ENCODE measurements at places on chromosomes 5 and 9.

DNA sequence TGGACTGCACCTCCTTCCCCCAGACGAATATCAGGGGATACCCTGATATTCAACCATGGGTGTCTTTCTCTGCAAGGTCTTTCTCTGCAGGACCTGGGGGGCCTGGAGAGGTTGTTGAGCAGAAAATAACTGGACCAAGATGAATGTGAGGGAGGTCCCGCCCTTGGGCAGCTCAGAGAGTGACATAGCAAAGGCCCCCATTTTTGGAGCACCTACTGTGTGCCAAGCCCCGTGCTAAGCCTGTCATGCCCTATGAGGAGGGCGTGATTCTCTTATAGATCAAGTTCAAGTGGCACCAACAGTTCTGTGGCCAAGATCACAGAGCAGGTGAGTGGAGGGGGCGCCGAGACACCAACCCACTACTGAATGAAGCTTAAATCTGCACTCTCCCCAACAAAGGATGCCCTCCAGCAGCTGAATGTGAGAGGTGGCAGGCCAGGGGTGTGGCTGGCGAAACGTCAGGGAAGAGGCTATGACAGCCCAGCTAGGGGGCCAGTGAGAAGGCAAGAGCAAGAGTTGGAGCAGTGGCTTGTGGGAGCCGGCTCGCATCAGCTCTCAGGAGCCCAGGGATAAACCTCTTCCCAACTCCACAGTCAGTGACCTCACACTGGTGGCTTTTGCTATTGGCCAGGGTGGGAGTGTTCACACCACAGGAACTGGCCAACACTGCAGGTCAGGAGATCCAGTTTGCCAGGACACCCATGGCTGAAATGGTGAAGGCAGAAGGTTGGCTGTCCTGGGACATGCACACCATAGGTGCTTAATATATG is 5.3 kb downstream of the SARDH start:
- no peak for DNase-seq

GRCh38 chr5:72895758-72896157 is 60.1 kb upstream of the FCHO2 start:
- no peak for DNase-seq

DNA sequence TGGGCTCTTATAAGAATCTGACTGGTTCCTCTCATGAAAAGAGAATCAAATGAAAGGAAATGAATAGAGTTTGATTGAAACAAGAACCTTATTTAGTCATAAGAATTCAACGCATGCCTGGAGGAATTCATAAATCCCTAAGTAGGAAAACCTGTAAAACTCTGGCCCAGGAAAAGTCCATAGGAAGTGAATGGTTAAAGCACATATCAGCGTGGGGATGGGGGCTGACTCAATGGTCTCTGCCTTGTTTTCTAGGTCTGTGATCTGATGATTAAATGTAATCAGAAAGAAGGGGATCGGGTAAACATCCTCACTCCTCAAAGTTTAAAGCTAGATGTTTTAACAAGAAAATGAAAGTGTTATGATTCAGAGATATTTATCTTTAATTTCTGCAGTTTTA is 759.4 kb upstream of the C9orf72 start:
- DNase-seq, result no peak

- no peak for DNase-seq
Observed at GRCh38 chr5:5584751-5585150, 162.3 kb downstream of the ICE1 start.

DNA sequence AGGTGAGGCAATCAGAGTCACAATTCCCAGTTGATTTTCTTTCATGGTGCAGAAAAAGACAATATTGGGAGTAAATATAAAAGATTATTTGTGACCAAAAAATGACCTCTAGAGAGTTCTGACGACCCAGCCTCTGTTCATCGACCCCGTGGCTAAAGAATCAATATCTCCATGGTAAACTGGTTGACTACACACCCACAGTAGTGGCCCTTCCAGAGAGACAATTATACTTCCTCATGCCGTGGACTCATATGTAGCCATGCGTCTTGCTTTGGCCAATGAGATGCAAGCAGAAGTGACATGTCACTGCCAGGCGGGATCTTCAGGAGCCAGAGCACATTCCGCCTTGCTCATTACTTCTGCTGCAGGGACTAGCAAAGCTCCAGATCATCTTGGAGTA is 163.3 kb upstream of the RAD23B start:
- DNase-seq, result no peak

DNA sequence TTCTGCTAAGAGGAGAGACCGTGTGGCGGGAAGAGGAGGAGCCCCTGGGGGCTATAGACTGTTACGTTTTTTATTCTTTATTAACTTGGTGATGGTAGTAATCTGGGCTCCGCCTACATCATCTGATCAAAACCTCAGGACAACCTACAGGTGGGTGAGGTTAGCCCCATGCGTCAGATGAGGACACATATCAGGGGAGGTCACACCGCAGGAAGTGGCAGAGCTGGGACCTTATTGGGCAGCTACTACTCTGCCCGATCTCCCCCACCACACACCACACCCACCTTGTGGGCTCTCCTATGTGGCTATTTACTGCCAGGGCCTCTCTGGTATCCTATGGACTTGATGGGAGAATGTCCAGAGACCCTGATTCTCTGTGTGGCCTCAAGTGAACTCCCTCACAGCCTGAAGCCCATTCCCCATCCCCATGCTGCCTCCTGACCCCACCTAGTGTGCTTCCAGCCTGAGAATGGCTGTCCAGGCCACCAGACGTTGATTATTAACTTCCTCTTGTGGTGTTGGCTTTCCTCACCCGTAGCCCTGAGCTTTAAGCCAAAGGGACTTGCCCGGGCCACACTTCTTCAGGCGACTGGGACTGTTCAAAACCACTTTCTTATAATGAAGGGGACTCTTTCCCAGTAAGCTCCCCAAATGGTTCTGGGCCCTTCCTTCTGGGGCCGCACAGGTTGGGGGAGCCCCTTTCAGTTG is 8.2 kb downstream of the UNC5A start:
- DNase-seq, result no peak

GRCh38 chr5:96476654-96477053 is 43.6 kb upstream of the PCSK1 start:
- no peak for DNase-seq

DNA sequence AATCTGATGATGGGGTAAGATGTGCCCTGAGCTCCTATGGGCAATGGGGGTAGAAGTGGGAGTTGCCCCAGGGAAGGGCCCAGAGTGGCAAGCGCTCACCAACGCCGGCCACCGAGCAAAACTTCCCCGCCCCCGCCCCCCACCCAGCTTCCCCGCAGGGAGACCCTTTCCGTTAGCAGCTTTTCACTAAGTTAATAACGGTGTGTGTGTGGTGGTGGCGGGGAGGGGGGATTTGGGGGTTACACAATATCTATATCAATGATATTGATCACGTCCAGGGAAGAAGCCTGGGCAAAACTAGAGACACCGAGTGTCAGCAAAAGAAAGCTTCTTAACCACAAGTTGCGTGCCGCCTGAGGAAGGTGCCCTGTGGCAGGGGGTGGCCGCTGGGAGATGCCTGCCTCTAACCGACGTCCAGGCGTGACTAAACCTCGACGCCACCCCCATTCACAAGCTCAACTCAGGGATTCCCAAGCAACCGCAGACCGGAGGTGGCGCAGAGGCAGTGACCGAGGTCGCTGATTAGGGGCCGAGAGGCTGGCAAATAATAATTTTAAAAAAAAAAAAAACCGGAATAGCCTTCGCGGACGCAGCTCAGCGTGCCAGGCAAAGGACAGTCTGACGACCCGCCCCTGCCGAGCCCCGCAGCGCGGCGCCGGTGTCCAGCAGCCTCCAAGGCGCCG is 222.6 kb downstream of the MEF2C start:
- DNase-seq, result peak; percentile 77

GRCh38 chr5:135944967-135945560 is 9.7 kb downstream of the LECT2 start:
- no peak for DNase-seq

- no peak for DNase-seq
Observed at GRCh38 chr9:13047827-13048587, 231.5 kb downstream of the MPDZ start.

DNA sequence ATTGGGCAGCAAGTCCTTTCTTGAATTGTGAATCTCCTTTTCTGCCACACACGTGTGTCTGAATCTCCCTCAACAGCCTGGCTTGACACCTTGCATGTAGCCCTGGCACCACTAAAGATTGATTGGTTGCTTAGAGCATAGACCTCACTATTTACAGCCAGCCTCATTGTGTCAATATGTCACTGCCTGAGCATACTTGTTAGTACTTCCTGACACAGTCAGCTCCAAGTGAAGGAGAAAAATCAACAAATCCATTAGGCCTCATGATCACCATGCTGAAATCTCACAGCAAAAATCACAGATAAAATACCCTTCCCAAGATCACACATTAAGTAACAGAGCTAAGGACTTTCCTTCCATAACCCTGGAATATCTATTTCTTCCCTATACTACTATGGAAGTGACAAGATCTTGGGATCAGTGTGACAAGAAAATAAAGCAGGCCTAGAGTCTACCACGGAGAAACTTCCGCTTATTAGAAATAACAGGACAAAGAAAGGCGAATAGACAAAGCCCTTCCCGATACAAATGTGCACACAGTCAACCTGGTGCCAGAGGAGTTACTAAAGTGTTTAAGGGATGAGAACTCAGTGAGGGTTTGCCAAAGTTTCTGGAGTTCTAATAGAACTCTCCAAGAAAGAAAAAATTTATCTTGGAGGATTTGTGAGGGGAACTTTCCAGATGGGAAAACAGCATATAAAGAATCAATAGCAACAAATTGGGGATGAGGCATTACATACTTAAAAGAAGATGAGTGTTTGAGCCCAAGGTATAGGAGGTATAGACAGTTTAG is 5.6 kb upstream of the ARL15 start:
- DNase-seq, result no peak

- DNase-seq, result no peak
Observed at GRCh38 chr5:123626051-123626450, 114.1 kb downstream of the CSNK1G3 start.

- DNase-seq, result no peak
Observed at GRCh38 chr5:90632791-90633190, 74.2 kb downstream of the ADGRV1 start.

GRCh38 chr5:154236536-154237375 is 46.2 kb downstream of the GALNT10 start:
- no peak for DNase-seq

GRCh38 chr5:6989230-6989629 is 276.0 kb downstream of the TENT4A start:
- no peak for DNase-seq

DNA sequence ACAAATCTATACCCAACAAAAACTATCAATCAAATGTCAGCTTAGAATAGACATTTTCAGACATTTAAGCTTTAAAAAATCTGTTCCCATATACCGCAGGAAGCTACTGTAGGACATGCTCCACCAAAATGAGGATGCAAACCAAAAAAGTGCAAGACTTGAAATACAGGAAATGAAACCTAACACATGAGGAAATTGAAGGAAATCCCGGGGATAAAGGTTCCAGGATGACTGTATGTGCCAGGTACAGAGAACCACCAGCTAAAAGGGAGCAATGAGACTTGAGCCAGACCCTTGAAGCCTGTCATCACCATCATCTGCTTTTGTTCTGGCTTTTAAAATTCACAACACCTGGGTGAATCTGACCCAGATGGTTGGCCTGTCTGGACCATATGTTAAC is 21.4 kb downstream of the DIAPH1 start:
- DNase-seq, result no peak

DNA sequence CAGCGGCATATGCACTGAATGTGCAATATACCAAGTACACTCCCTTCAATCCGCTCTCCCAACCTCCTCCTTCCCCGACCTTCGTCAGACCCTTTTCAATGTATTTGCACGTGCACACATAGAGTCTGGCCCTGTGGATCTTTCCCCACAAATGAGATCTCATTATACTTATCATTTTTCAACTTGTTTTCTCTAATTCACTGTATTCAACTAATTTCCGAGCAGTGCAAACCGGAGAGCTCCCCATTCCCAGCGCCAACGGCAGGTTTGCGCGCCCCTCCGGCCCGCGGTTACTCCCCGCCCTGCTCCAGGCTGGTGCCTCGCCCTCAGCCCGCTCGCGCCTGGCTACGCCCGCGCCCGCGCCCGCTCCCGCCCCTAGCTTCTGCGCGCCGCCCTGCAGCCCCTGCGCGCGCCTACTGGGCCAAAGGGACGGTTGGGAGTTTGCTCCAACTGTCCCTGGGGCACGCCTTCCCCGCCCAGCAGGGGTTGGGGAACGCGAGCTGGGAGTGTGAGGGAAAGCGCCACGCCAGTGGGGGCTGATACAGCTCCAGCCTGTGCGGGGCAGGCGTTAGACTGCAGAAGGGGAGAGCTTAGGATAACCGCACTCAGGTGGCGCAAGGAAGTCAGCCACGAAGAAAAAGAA is 3.3 kb upstream of the CDC20B start:
- DNase-seq, result peak; percentile 34

DNA sequence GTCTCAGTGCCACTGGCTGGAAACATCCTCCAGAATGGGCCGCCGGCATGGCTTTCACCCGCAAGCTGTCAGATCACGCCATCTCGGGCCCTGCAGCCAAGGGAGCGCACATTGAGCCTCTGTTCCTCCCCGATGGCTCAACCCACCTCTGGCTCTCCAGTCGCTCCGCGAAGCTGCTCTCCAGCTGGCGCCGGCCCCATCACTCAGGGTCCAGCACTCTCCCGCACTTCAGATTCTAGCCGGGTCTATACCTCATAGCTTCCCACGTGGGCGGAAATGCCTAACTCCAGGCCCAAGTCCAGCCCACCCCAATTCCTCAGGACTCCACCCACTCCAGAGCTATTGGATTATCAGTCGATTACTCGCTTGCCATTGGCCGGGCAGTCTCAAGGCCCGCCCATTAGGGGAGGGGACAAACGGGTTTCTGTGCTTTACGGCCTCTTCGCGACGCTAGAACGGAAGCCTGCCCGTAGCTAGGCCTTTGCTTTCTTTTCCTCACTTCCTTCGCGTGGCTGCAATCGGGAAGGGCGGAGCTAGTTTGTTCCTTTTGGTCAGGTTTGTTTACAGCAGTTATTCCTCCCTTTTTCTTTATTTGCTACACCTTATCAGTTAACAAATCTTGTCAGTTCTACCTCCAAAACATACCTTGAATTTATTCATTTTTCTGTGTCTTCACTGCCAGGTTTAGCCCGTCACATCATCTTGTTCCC is at the start of gene NOL6:
Gene NOL6, minus strand, starts transcription at position 282 of the 710 bp plus-strand sequence. Its CDS starts 82 bp downstream, at position 200.
- DNase-seq, result peak; percentile 96

DNA sequence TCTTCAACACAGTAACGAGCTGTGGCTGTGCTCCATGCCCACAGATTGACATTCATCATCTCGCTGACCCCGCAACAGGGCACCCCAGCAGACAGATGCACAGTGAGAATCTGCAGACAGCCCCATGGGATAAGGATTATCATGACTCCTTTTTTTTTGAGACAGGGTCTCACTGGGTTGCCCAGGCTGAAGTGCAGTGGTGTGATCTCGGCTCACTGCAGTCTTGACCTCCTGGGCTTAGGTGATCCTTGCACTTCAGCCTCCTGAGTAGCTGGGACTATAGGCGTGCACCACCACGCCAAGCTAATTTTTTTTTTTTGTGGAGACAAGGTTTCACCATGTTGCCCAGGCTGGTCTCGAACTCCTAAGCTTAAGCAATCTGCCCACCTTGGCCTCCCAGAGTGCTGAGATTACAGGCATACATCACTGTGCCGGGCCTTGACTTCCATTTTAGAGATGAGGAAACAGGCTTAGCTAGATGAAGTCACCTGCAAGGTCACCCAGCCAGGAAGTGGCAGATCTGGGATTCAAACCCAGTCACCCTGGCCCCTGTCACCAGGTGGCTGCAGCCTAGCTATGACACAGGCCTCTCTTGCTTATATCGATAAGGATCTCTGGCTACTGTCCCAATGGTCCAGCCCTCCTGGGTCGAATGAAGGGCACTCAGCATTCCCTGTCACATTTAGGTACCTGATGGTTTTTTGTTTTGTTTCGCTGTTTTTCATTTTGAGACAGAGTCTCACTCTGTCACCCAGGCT is 5.1 kb downstream of the AIF1L start:
- DNase-seq, result no peak

GRCh38 chr9:85168412-85168811 is 498.9 kb downstream of the NTRK2 start:
- no peak for DNase-seq

- DNase-seq, result no peak
Observed at GRCh38 chr9:88523056-88523455, 11.9 kb upstream of the NXNL2 start.

All from NCI-H526 treated with DMSO at 0.1 percent for 48 hours (cell line).